Activated CD4-positive, alpha-beta memory T cell treated with anti-CD3 and anti-CD28 coated beads for 36 hours (primary cell): ENCODE measurements at places on chromosomes 4 and X. TPM values are rescaled to one million over a fixed set of nuclear protein-coding genes. Genes with fewer than 3 reads are reported as not detected.

GRCh38 chr4:124469981-124470380 lies 242.6 kb downstream of the ANKRD50 start:
- no peaks in the 10 kb centered on the region for H3K27me3 ChIP-seq
- DNase-seq, result no peak
- H3K4me1 ChIP-seq, result no peaks in the 10 kb centered on the region
- no peak overlapping the region for H3K4me3 ChIP-seq
- H3K36me3 ChIP-seq, result no peaks in the 10 kb centered on the region

GRCh38 chrX:106391284-106391911 lies 220.4 kb upstream of the RADX start:
- no peaks in the 10 kb centered on the region for H3K4me1 ChIP-seq
- H3K27ac ChIP-seq, result no peak overlapping the region
- no peak for DNase-seq
- no peak overlapping the region for H3K4me3 ChIP-seq
- no peaks in the 10 kb centered on the region for H3K27me3 ChIP-seq
- no peaks in the 10 kb centered on the region for H3K36me3 ChIP-seq

DNA sequence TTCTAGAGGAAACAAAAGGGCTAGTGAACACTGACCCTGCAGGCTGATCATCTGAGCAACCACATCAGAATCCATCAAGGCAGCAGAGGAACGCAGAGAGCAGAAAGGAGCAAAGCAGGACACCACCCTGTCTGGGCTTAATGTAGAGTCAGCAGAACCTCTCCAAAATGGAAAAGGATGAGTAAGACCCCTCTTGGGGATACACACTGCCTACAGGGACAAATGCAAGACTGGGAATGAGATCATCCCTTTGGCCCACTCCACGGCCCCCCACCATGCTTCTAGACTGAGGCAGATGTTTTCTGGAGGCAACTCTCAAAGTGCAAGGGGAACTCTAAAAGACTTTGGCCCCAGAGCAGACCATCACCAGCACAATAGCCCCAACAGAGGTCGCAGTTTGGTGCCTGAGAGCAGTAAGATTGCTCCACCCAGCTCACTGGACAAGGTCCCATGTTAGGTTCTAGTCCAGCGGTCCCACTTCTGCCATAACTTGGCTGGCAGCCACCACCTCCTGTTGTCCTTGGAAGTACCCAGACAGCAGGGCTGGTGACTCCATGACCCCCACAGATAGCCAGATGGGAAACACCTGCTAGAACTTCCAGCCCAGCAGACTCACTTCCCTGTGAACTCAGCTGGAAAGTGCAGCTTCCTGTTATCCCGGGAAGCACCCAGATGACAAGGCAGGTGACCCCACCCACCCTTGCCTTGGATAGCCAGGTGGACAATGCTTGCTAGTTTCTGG lies 372.7 kb downstream of the INPP4B start:
- DNase-seq, result no peak
- H3K36me3 ChIP-seq, result peaks cover 2% of the 10 kb centered on the region
- peaks cover 31% of the 10 kb centered on the region for H3K4me1 ChIP-seq
- H3K4me3 ChIP-seq, result no peak overlapping the region
- H3K27me3 ChIP-seq, result no peaks in the 10 kb centered on the region
- H3K27ac ChIP-seq, result no peak overlapping the region

DNA sequence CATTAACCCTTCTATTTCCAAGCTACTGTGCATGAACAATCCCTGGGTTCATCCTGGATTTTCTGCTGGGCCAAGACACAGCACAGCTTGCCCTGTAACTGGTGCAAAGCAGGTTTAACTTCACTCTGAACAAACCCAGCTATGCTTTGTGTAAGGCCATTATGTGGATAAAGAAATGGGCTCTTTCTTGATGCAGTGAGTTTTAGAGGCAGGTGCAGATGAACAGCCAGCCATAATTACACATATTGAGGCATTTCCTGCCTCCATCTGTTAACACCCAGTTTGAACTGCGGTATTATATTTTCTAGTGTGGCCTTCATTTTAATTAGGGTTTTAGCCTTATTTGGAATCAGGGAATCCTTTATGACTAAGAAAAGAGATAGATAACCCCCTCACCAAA lies 68.7 kb upstream of the ARX start:
- H3K27ac ChIP-seq, result no peak overlapping the region
- no peaks in the 10 kb centered on the region for H3K4me1 ChIP-seq
- DNase-seq, result no peak
- H3K4me3 ChIP-seq, result no peak overlapping the region

- no peak within 1 kb of the TSS for H3K4me3 ChIP-seq
- no peak within 1 kb of the TSS for H3K27ac ChIP-seq
- H3K36me3 ChIP-seq, result no peaks in the 10 kb centered on the region
- DNase-seq, result peak; percentile 67
- no peaks in the 10 kb centered on the region for H3K4me1 ChIP-seq
These were observed at the start of gene PRSS48 for GRCh38 chr4:151276787-151277562. Gene PRSS48 (plus strand): TSS chr4:151277161. CDS start chr4:151277173, 12 bp downstream.

DNA sequence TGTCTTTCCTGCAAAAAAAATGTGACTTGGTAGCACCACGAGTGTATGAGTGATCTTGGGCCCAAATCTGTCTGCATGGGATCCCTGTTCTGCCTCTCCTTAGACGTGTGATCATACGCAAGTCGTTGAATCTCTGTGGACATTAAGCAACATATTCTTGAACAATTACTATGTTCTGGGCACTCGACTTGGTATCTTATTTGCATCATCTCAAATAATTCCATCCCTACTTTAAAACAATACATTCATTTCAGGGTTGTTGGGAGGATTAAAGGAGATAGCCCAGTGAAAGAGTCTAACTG lies 145.4 kb upstream of the CPEB2 start:
- H3K36me3 ChIP-seq, result peaks cover 5% of the 10 kb centered on the region
- no peak overlapping the region for H3K4me3 ChIP-seq
- peaks cover 27% of the 10 kb centered on the region for H3K4me1 ChIP-seq
- peaks cover 6% of the 10 kb centered on the region for H3K27me3 ChIP-seq
- H3K27ac ChIP-seq, result peak overlapping the region; percentile 79

GRCh38 chrX:33142331-33142730 lies 69.0 kb downstream of the DMD start:
- H3K27ac ChIP-seq, result no peak overlapping the region
- no peaks in the 10 kb centered on the region for H3K36me3 ChIP-seq
- H3K4me1 ChIP-seq, result no peaks in the 10 kb centered on the region
- H3K27me3 ChIP-seq, result no peaks in the 10 kb centered on the region

GRCh38 chrX:118565853-118566252 lies 70.2 kb downstream of the DOCK11 start:
- peaks cover 40% of the 10 kb centered on the region for H3K4me1 ChIP-seq
- H3K27ac ChIP-seq, result no peak overlapping the region
- H3K4me3 ChIP-seq, result no peak overlapping the region
- DNase-seq, result no peak

GRCh38 chr4:80540785-80541469 lies 205.4 kb downstream of the CFAP299 start:
- H3K4me3 ChIP-seq, result no peak overlapping the region
- peaks cover 23% of the 10 kb centered on the region for H3K4me1 ChIP-seq
- peaks cover 34% of the 10 kb centered on the region for H3K27me3 ChIP-seq
- DNase-seq, result no peak
- no peak overlapping the region for H3K27ac ChIP-seq

DNA sequence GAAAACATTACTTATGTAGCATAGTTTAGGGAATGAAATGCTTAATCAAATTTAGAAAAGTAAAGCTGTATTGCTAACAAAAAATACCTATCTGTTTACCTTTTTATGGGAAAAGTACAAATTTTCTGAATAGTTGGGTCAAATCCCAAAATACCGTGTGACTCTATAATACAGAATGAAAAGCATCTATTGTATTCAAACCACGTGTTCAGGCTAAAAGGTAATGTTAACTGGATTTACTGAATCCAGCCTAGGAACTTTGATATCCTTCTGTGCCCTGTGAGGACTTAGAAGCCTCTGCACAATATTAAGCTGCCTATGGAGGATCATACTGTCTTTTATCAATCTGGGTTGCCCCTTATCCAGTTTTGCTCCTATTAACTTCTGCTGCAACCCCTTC lies 36.3 kb upstream of the AGA start:
- H3K27ac ChIP-seq, result no peak overlapping the region
- no peaks in the 10 kb centered on the region for H3K27me3 ChIP-seq
- DNase-seq, result no peak
- no peaks in the 10 kb centered on the region for H3K36me3 ChIP-seq
- H3K4me1 ChIP-seq, result no peaks in the 10 kb centered on the region

DNA sequence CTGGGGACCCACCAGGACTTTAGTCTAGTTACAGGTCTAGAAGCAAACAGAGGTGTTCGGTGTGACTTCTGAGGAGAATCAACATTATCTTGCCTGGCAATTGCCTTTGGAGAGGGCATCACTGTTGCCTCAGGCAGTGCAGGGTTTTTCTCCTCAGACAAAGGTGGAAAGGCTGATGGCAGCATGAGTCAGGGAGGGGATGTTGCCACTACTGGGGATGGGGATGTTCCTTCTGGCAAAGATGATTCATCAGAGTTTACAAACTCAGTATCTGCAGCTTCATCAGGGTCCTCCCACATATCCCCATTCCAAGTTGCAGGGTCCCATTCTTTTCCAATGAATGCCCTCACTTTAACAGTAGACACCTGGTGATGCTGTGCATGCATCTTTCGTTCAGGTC lies 91.3 kb upstream of the GALNTL6 start:
- H3K4me1 ChIP-seq, result no peaks in the 10 kb centered on the region
- no peak overlapping the region for H3K27ac ChIP-seq
- H3K4me3 ChIP-seq, result no peak overlapping the region
- DNase-seq, result no peak
- H3K36me3 ChIP-seq, result no peaks in the 10 kb centered on the region

DNA sequence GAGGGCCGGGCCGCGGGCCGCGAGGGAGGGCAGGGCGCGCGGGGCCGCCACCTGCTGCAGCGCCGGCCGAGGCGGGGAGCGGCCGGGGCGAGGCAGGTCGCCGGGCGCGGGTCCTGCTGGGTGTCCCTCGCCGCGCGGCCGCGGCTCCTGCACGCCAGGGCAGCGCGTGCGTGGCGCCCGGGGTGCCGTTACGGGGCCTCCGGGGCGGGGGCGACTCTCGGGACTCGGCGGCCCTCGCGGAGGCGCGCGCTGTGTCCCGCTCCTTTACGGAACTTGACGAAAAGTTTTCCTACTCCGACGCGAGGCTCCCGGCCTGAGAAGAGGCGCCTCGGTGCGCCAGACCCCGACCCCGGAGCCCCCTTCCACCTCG lies 329 bp downstream of the TBC1D14 start:
- peaks cover 56% of the 10 kb centered on the region for H3K4me1 ChIP-seq
- peak; percentile 54 for DNase-seq
- no peaks in the 10 kb centered on the region for H3K27me3 ChIP-seq
- peaks cover 2% of the 10 kb centered on the region for H3K36me3 ChIP-seq
- H3K27ac ChIP-seq, result peak overlapping the region; percentile 89

DNA sequence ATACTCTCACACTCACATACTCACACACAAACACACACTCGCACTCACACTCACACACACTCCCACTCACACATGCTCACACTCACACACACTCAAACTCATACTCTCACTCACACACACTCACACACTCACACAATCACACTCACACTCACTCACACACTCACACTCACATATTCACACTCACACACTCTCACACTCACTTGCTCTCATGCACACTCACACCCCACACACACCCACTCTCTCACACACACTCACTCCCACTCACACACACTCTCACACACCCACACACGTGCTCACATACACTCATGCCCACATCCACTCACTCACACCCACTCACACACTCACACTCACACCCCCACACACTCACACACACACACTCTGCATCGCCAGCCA lies 4.9 kb upstream of the ATP2B3 start:
- peaks cover 5% of the 10 kb centered on the region for H3K27me3 ChIP-seq
- H3K36me3 ChIP-seq, result no peaks in the 10 kb centered on the region
- DNase-seq, result no peak
- H3K4me3 ChIP-seq, result no peak overlapping the region
- no peak overlapping the region for H3K27ac ChIP-seq
- peaks cover 8% of the 10 kb centered on the region for H3K4me1 ChIP-seq

- H3K27me3 ChIP-seq, result no peaks in the 10 kb centered on the region
- peak overlapping the region; percentile 41 for H3K27ac ChIP-seq
- no peak overlapping the region for H3K4me3 ChIP-seq
- H3K36me3 ChIP-seq, result no peaks in the 10 kb centered on the region
These were observed 8.7 kb downstream of the GUCY2F start for GRCh38 chrX:109472939-109473735.

DNA sequence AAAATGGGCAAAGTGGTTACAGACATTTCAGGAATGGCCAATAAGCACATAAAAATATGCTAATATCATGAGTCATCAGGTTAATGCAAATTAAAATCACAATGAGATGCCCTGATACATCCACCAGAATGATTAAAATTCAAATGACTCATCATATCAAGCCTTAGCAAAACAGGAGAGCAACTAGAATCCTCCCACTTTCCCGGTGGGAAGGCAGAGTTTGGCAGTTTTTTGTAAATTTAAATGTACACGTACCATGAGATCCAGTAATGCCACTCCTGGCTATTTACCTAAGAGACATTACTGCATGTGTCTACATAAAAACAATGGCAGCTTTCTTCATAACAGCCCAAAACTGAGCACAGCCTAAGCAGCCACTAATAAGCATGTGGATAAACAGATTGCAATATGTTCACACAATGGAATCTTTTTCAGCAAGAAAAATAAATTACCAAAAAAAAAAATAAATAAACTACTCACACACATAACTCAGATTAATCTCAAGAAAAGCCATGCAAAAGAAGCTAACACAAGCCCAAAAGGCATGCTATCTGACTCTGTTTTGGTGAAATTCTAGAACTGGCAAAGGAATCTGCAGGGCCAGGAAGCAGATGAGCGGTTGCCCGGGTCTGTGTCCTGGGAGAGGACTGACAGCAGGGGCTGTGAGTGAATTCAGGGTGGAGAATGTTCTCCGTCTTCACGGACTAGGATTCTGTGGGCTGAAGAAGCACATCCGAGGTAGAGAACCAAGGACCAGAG lies 48.8 kb downstream of the AFAP1 start:
- H3K27me3 ChIP-seq, result no peaks in the 10 kb centered on the region
- peaks cover 4% of the 10 kb centered on the region for H3K36me3 ChIP-seq
- DNase-seq, result no peak
- no peak overlapping the region for H3K27ac ChIP-seq

- DNase-seq, result no peak
- H3K27ac ChIP-seq, result no peak overlapping the region
- H3K27me3 ChIP-seq, result no peaks in the 10 kb centered on the region
- H3K4me1 ChIP-seq, result peaks cover 4% of the 10 kb centered on the region
These were observed 15.2 kb upstream of the HERC5 start for GRCh38 chr4:88441696-88442095.

PGAM4 gene
- total RNA-seq, result 0.70 TPM

OGT gene
- 304 TPM for total RNA-seq

P2RY4 gene
- total RNA-seq, result not detected

PROM1 gene
- not detected for total RNA-seq

TRIM60 gene
- total RNA-seq, result not detected

CLDN22 gene
- total RNA-seq, result not detected

CCNA2 gene
- 98.2 TPM for total RNA-seq

MBNL3 gene
- total RNA-seq, result 14.7 TPM

SERPINA7 gene
- not detected for total RNA-seq

CENPI gene
- 21.1 TPM for total RNA-seq

ABLIM2 gene
- 0.63 TPM for total RNA-seq
